Activated CD4-positive, alpha-beta T cell treated with anti-CD3 and anti-CD28 coated beads, Interleukin-2, amount 50 U/mL, for 24 hours (primary cell): ENCODE measurements at places on chromosomes 7 and 10.

DNA sequence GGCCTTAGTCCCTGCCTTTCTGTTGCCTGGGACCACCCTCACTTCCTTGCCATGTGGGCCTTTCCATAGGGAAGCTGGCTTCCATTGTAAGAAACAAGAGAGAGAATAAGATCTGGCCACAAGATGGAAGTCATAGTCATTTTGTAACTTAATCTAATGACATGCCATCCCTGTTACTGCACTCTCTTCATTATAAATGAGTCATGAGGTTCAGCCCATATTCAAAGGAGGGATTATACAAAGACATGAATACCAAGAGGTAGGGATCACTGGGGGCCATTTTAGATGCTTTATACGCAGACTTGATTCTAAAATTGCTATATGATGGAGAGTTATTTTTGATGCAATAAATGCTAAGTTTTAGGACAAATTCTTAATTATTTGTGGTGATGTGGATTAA lies 75.2 kb upstream of the CELF2 start:
- DNase-seq, result no peak

GRCh38 chr10:36683421-36683820 lies 442.0 kb upstream of the ANKRD30A start:
- DNase-seq, result no peak

DNA sequence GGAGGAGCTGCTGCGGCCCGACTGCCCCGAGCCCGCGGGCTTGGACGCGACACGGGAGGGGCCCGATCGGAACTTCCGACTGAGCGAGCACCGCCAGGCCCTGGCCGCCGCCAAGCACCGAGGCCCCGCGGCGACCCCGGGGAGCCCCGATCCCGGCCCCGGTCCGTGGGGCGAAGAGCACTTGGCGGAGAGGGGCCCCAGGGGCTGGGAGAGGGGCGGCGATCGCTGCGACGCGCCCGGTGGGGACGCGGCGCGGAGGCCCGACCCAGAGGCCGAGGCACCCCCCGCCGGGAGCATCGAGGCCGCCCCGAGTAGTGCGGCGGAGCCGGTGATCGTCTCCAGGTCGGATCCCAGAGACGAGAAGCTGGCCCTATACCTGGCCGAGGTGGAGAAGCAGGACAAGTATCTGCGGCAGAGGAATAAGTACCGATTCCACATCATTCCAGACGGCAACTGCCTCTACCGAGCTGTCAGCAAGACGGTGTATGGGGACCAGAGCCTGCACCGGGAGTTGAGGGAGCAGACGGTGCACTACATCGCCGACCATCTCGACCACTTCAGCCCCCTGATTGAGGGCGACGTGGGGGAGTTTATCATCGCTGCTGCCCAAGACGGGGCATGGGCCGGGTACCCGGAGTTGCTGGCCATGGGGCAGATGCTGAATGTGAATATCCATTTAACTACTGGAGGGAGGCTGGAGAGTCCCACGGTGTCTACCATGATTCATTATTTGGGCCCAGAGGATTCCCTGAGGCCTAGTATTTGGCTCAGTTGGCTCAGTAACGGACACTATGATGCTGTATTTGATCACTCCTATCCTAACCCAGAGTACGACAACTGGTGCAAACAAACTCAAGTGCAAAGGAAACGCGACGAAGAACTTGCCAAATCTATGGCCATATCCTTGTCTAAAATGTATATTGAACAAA lies 1.4 kb downstream of the OTUD1 start:
- peak; percentile 21 for DNase-seq

DNA sequence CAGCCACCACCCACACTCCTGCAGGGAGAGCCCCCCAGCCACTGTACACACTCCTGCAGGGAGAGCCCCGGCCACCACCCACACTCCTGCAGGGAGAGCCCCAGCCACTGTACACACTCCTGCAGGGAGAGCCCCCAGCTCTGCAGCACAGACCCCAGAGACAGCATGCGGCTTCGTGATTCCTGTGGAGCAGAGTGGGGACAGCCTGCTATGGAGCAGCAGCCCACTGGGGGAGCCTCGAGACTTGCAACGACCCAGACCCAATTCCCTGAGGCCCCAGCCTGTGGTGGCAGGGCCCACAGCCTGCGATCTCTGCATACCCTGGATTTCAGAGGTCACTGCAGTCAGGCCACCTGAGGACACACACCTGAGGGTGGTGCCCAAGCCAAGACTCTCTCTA lies 523.1 kb downstream of the DNAJB6 start:
- no peak for DNase-seq

GRCh38 chr7:12765431-12766100 lies 78.1 kb downstream of the ARL4A start:
- DNase-seq, result no peak

DNA sequence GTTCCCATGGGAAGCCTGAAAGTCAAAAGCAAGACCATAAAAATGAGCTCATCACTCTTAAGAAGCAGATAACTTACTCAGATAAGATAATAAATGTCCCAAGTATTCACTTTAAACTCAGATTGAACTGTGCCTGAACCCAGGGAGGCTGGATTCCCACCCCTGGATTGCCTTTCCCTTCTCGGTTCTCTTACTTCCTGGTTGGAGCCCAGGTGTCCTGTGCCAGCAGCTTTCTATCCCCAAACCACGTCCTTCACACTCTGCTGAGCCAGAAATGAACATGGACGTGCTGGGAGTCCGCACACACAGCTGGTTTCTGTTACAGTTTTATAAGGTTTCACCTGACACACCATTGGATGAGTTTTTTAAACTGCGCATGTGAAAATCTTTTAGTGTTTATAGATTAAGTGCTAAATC lies 636.2 kb upstream of the IGFBP3 start:
- DNase-seq, result no peak

- no peak for DNase-seq
Measured at GRCh38 chr10:104122225-104123107, 495 bp downstream of the SFR1 start.

- no peak for DNase-seq
Measured at GRCh38 chr10:116521424-116522290, 24.1 kb upstream of the PNLIP start.

DNA sequence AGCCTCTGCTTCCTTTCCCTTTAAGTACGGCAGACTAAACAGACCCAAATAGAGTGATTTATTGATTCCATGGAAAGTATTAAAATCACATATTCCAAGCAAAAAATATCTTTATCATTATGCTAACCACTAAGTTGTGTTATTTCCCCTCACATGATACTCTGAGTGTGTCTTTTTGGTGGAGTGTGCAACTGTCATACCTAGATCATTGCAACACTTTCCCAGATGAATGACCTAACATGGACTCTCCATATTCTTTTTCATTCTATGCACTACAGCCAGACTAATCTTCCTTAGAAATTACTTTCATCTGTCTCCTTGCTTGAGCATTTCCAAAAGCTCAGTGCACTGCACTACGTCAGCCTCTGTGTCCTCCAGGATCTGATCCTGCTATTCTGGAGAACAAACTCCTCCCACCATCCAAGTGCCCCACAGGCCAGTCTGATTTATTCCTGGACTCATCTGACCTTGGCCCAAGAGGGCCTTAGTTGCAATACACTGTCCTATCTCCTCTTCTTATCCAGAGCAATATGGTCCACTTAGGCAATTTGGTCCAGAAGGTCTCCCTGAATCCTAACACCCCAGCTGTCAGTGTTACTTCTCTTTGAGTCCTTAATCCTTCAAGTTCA lies 263.3 kb upstream of the KLF6 start:
- no peak for DNase-seq

DNA sequence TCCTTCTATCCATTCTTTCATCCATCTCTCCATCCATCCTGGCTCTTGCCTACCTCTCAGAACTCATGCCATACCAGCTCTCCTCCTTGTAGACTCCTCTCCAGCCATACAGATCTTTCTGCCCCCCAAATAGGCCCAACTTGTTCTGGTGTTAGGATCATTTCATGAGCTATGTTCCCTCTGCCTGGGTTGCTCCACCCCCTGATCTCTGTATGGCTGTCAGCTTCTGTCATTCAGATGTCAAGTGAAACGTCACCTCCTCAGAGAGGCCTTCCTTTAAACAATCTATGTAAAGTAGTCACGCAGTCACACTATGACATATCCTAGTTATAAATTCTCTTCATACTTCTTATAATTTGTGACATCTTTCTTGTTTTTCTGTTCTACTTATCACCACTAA lies 42.3 kb upstream of the PNLIPRP3 start:
- DNase-seq, result no peak

DNA sequence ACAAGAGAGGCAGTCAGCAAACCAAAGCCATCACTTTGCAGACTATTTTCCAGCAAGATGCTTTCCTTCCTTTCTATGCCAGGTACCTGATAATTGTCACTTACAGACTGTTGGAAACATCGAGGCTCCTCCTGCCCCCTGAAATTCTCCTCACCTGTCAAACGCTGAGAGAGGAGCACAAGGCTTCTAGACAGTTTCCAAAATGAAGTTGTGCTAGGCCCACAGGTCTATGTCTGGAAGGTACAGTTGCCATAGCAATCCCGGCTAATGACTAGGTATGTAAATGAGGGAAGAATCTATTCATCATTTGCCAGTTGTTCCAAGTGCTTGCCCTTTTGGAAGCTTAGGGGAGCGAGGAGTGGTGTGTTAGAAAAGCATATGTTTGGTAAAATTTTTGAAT lies 334.4 kb downstream of the CALN1 start:
- no peak for DNase-seq

DNA sequence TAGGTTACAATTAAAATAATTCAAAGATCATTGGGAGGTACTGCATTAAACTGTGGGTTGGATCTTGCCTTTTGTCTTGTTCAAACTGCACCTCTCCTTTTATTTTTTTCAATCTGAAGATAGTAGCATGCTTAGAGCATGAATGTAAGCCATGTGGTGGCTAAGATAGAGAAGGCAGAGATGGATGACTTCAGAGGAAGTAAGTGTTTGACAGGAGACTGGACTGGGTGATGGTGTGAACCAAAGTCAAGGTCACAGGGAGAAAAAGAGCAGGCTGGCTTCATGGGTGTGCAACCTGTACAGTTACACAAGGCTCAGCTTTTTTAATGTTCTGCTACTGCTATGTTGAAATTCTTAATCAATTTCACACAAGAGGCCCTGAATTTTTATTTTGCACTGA lies 85.6 kb downstream of the ZEB1 start:
- DNase-seq, result no peak

- no peak for DNase-seq
Measured at GRCh38 chr10:121981346-121981745, 6.3 kb upstream of the NSMCE4A start.

DNA sequence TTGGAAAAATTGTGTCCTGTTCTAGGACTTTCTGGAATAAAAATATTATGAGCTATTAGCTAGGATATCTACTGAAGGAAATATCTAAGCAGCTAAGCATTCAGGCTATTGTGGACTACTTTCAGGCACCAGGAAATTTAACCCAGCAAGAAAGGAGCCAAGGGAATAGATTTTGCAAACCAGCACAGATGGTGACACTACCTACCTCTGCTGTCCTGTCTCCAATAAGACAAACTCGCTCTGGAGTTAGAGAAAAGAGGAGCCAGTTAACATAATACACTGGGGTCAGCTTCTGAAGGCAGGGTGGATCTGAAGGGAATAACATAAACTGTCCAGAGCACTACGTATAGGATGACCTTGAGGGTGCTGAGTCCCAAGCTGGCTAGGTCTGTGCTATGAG lies 223.7 kb upstream of the PRSS58 start:
- DNase-seq, result no peak

- no peak for DNase-seq
Measured at GRCh38 chr7:126450269-126450671, 802.5 kb downstream of the GRM8 start.

GRCh38 chr7:155382802-155383171 lies 75.1 kb upstream of the EN2 start:
- no peak for DNase-seq

GRCh38 chr10:22436893-22437619 lies 91.8 kb downstream of the SPAG6 start:
- peak; percentile 79 for DNase-seq

- DNase-seq, result no peak
Measured at GRCh38 chr7:101589052-101589451, 40.0 kb downstream of the MYL10 start.

DNA sequence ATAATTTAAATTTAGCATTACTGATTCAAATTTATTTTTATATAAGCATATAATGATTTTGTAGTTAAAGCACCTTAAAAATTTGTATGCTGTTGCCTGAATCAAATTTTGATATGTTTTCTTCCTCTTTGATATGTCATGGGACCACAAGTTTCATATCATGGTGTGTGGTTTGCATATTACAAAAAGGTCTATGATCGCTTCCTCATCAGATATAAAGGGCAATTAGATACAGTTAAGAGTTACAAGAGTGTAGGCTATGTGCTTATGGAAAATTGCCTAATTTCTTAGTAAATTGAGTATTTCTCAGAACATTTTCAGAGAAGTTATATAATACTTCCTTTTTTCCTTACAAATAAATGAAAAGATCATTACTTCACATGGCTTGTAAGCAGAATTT lies 22.2 kb downstream of the MRC1 start:
- no peak for DNase-seq

DNA sequence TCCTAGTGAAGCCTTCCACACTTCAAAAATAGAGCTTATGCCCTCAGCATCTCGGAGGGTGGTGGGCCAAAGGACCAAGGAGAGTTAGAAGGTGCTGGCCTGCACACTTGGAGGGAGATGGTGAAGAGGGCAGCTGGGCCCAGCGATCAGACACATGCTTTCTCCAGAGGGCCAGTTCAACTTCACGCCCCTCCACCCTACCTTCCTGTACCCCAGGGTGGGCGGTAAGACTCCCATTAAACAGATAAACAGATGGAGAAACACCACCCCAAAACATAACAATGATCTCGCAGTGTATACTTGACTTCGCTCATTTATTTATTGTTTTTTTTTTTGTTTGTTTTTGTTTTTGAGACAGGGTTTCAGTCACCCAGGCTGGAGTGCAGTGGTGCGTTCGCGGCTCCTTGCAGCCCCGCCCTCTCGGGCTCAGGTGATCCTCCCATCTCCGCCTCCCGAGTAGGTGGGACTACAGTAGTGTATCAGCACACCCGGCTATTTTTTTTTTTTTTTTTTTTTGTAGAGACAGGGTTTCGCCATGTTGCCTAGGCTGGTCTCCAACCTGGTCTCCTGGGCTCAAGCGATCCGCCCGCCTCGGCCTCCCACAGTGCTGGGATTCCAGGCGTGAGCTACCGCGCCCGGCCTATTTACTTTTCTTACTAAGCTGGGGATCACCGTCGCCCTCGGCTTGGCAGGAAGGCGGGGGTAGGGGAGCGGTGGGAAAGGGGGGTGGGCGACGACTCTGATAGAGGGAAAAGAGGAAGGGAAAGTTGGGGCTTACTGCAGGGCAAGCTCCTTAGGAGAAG lies 1.8 kb downstream of the C10orf95 start:
- DNase-seq, result peak; percentile 57
